ENCODE measurements at places on chromosomes 3 and 15.

DNA sequence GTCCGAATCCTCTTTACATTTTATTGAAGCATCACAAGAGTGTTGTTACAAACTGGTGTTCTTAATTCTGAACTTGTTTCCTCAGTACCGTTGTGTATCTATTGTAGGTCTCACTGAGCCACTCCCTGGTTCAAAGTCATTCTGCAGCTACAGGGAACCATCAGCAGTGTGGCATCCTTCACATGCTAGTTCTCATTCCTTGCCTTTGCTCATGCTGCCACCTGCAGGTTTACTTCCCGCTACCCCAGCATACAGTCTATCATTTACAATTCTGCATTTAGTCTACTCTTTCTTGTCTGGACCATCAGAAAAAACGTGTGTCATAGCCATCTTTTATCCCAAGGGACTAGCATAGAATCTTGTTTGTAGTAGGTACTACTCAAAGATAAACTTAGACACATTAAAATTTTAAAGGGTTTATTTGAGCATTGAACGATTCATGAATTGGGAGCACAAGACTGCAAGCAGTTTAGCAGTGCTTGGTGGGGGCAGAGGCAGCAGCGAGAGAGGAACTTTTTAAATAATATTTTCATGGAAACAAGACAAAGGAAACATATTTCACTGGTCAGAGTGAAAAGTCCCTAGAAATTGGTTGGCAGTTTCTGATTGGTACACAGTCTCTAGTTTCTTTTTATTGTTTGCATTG lies 402.1 kb downstream of the CADM2 start:
- peak; percentile 48 for DNase-seq

DNA sequence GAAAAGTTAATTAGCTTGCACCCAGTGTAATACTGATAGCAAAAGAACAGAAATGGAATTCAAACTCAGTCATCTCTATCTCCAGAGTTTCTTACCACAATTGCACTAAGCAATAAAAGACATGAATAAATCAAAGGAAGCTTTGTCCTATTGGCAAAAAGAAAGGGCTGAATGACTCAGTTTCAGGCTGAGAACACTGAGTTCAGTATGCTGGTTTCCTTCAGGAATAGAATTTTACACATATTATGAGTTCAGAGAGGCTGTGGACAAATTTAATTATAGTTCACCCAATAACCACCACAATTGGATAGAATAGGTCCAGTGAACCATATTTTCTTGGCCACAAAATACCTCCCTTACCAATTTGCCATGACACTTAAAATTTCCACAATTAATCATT lies 249.7 kb downstream of the KCNMB2 start:
- DNase-seq, result no peak

GRCh38 chr3:146577662-146578061 lies 27.5 kb downstream of the PLSCR5 start:
- no peak for DNase-seq

GRCh38 chr3:128945041-128945877 lies 48.6 kb downstream of the CFAP92 start:
- no peak for DNase-seq

DNA sequence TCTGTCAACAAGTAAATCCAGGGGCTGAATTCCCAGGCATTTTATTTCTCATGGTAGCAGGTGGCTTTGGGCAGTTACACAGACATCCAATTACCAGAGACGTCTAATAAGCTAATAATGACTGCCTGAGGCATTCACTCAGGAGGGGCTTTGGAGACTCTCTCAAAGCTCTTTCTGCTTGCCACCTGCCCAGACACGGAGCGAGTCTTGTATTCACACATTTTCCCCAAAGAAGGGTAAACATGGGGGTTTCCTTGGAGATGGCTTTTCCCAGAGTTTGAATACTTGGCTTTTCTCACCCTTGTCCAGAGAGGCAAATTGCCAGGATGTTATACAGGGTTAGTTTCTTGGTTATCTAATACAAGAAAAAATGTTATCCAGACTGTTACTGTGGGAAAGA lies 132.6 kb downstream of the DIPK2A start:
- DNase-seq, result no peak

- peak; percentile 66 for DNase-seq
These were observed 23.0 kb upstream of the DNAJC13 start for GRCh38 chr3:132394320-132394719.

DNA sequence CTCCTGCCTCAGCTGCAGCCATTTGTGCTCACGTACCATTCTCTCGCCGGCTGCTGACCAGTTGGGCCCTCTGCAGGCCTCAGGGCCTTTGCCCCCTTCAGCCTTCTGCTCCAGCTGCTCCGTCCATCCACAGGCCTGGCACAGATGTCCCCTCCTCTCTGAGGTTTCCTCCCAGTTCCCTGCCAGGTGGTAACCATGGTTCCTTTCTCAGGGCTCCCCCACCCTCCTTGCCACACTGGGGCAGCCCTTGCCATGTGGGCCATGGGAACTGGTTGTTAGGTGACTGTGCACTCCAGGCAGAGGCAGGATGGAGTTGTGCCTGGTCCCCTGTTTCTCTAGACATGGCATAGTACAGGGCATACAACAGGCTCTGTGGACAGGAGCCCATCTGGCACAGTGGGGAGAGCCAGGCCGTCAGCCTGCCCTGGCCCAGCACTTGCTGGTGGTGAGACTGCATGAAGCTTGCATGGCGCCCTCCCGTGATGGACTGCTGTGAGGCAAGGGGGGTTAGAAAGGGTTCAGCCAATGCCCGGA lies 148.9 kb downstream of the DNAJB8 start:
- no peak for DNase-seq

- DNase-seq, result no peak
These were observed 218.4 kb upstream of the MLF1 start for GRCh38 chr3:158352551-158352950.

GRCh38 chr3:195086341-195086740 lies 184.6 kb downstream of the XXYLT1 start:
- DNase-seq, result no peak

DNA sequence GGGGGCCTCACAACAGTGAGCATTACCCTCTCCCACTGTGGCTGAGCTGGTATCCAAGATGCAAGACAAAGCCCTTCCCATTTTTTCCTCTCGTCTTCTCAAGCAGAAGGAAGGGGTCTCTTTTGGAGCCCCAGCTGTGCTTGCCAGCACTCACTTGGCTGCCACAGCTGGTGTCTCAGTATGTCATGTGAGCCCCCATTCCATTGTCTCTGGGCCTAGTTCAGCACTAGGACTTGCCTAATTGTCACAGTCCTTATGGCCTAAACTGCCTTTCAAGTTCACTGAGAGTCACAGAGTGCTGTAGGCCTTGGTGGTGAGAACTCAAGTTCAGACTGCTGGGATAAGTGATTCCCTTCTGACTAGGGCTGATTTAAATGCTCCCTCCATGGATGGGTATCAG lies 89.8 kb downstream of the ARHGEF26 start:
- no peak for DNase-seq
